ENCODE measurements at places on chromosomes 2 and 18. TPM values are rescaled to one million over a fixed set of nuclear protein-coding genes. Genes with fewer than 3 reads are reported as not detected.

Gene GALNT13
- total RNA-seq: not detected

Gene LONRF2
- total RNA-seq: 0.81 TPM

Gene CAPN14
- not detected for total RNA-seq

GRCh38 chr2:216693414-216694080 lies 1.8 kb downstream of the IGFBP5 start:
- H3K4me1 ChIP-seq: peaks cover 22% of the 10 kb centered on the region
- DNase-seq: no peak
- peaks cover 37% of the 10 kb centered on the region for H3K27me3 ChIP-seq
- no peak overlapping the region for H3K27ac ChIP-seq
- peak overlapping the region; percentile 25 for H3K4me3 ChIP-seq
- H3K36me3 ChIP-seq: no peaks in the 10 kb centered on the region

DNA sequence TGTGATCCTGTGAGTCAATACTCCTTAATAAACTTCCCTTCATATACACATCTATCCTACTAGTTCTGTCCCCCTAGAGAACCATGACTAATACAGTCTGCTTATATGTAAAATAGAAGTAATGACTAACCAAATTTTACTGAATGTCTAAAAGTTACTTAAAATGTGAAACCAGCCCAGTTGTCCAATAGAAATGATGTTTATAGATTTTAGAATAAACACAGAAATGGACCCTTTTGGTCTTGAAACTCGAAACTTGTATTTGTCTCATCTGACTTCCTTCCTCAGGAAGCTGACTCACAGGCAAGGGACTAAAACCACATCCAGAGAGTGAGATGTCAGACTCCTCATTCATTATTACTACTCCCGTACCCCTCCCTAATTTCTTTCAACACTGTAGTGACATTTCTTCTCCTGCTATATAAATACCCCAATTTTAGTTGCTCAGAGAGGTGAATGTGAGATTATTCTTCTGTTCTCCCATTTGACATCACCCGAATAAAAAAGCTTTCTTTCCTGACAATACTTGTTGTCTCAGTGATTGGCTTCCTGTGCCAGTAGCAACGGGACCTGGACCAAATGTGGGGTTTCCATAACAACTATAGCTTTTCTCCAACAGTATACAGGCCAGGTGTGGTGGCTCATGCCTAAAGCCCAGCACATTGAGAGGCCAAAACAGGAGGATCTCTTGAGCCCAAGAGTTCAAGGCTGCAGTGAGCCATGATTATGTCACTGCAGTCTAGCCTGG lies 486.0 kb downstream of the ERBB4 start:
- H3K27ac ChIP-seq: peak overlapping the region; percentile 43
- DNase-seq: peak; percentile 41
- no peaks in the 10 kb centered on the region for H3K27me3 ChIP-seq

DNA sequence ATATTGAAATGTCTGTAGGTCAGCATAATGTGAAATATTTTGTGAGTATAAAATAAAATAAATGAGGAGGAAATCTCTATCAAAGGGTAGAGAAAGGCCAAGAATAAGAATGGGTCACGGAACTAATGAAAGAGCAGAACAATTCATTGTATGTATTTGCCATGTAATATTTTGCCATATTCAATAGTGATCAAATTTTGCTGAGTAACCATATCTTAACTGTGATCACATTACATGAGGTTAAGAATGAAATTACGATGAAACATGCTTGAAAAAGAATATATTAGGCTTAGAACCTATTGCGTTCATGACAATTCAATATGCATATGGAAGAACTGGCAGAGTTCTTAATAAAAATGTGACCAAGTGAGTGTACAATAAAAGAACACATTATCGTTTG lies 437.2 kb upstream of the NRXN1 start:
- no peak overlapping the region for H3K27ac ChIP-seq
- no peak for DNase-seq

- H3K4me1 ChIP-seq: no peaks in the 10 kb centered on the region
- no peaks in the 10 kb centered on the region for H3K27me3 ChIP-seq
- H3K36me3 ChIP-seq: no peaks in the 10 kb centered on the region
These were observed 10.1 kb downstream of the VIL1 start for GRCh38 chr2:218428846-218429558.

DNA sequence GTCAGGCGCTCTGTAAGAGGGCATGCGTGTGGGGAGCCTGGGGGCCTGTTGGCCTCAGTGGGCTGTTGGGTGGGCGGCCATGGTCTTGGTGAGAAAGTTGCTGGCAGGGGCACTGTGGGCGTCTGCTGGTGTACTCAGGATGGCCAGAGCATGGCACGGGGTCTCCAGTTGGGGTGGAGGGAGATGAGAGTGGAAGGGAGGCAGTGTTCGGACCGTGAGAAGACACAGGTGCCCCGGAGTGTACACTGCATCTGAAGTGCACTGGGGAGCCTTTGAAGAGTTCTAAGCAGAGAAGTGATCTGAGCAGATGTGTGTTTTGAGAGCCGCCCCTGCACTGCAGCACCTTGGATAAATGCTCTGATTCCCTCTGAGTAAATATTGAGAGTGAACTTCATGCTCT lies 150.8 kb downstream of the LDLRAD4 start:
- H3K27me3 ChIP-seq: no peaks in the 10 kb centered on the region
- no peak for DNase-seq
- peaks cover 27% of the 10 kb centered on the region for H3K4me1 ChIP-seq
- H3K36me3 ChIP-seq: no peaks in the 10 kb centered on the region
- H3K27ac ChIP-seq: no peak overlapping the region

GRCh38 chr2:21032338-21033236 lies 11.3 kb downstream of the APOB start:
- no peaks in the 10 kb centered on the region for H3K27me3 ChIP-seq
- H3K36me3 ChIP-seq: no peaks in the 10 kb centered on the region
- H3K4me3 ChIP-seq: no peak overlapping the region
- no peaks in the 10 kb centered on the region for H3K4me1 ChIP-seq

DNA sequence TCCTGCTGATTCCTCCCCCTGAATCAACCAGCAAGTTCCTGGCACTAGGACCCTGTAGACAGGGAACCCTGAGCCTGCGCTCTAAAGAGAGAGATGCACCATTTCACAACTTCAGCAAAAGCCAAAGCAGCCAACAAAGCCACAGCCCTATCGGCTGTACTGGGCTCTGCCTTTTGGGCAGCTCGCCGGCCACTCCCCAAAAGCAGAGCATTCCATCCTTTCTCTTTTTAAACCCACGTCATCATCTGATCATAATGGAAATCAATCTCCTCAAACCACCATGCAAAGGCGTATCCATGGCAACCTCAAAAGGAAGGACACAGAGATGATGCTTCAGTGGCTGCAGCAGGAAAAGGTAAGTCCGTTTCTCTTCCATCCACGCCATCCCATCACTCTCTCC lies 5.3 kb upstream of the DCTN1 start:
- no peak for DNase-seq
- peaks cover 23% of the 10 kb centered on the region for H3K4me1 ChIP-seq

DNA sequence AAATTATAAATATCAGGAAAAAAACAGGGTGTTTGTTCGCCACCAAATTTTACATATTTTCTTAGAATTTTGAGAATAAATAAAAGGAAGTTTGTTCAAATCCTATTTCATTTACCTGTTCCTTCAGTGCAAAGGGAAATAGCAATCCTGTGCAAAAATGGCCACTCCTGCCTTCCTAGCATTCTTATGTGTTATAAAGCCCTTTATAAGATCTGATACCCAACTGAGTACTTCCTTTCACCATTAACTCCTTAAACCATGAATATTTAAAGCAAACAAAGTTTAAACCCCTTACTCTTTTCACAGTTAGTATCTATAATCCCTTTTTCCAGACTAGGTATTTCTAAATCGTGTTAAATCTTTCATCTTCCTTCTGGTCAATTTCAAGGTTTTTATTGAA lies 427.8 kb downstream of the NR4A2 start:
- H3K36me3 ChIP-seq: no peaks in the 10 kb centered on the region
- no peaks in the 10 kb centered on the region for H3K27me3 ChIP-seq
- H3K4me1 ChIP-seq: no peaks in the 10 kb centered on the region
- DNase-seq: no peak
- H3K27ac ChIP-seq: no peak overlapping the region

GRCh38 chr18:51020536-51020935 lies 9.5 kb upstream of the SMAD4 start:
- H3K27me3 ChIP-seq: no peaks in the 10 kb centered on the region
- H3K4me1 ChIP-seq: no peaks in the 10 kb centered on the region
- no peak overlapping the region for H3K27ac ChIP-seq

DNA sequence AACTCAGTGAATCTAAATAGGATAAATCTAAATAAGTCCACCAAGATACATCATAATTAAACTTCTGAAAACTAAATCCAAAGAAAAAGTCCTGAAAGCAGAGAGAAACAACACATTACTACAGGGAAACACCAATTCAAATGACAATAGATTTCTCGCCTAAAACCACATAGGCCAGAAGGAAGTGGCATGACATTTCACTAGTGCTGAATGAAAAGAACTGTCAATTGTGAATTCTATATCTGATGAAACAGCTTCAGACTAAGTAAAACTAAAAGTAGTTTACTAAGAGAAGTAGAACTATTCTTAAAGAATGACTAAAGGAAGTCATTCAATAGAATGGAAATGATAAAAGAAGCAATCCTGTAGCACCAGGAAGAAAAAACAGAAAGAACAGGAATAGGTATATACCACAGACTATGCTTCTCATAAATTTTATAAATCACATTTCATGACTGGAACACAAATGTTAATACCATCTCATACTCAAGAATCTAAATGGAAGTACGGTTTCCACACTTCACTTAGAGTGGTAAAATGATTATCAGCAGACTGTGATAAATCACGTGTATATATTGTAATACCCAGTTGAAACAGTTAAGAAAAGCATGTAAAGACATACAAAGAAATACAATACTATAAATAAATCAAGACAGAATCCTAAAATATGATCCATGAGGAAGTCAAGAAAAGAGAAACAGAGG lies 46.4 kb downstream of the ASXL2 start:
- no peak overlapping the region for H3K27ac ChIP-seq
- no peaks in the 10 kb centered on the region for H3K27me3 ChIP-seq
- no peaks in the 10 kb centered on the region for H3K4me1 ChIP-seq

DNA sequence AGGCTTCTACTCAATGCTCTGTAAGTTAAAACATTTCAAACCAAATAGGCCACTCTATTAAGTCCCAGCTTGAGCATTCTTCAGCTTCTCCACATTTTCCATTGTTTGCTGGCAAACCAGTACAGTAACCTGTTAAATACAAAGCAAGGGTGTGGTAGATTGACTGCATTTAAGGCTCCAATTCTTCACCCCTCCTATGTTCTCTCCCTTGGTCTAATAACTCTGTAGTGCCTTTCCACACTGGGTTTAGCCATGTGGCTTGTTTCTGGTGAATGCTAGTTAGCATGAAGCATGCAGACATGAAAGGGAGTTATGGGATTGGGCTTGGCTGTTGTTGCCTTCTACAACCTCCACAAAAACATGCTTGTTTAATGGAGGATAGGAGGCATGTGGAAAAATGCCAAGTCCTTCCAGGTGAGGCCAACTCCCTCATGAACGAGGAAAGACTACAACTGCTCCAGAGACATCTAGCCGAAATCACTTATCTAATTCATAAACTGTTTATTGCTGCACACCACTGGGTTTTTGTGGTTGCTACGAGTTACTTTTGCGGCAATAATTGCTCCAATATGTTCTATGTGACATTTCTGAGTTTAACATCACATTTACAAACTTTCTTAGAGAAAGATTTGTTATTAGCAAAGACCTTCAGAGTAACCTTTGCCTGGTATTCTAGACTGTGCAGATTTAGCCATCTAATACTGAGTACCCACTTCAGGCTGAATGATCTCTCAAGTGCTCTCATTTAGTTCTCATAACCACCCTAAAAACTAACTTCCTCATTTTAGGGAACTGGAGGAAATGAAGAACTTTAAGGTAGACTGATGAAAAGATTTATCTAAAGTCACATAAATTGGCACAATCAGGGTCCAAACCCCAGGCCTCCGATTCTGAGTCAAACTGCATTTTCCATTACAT lies 104.0 kb downstream of the SMAD2 start:
- no peaks in the 10 kb centered on the region for H3K27me3 ChIP-seq
- H3K36me3 ChIP-seq: no peaks in the 10 kb centered on the region
- H3K4me3 ChIP-seq: no peak overlapping the region
- no peak overlapping the region for H3K27ac ChIP-seq
- DNase-seq: no peak
- H3K4me1 ChIP-seq: no peaks in the 10 kb centered on the region

DNA sequence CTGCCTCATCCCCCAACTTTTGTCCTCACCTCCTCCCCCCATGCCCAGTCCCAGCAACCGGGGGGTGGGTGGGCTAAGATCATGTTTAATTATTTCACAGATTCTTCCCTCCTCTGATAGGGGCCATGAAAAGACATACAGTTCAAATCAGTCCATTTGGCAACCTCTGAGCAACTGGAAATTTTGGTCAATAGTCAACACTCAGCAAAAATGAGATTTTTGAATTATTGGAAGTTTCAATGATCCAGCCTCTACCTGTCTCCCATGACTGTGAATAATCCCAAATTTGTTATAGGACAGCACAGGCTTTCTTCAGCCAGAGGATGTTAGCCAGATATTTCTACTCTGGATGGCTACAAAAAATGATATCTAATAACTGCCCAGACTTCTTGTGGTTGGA lies 549.9 kb downstream of the TNS1 start:
- no peak for DNase-seq
- no peak overlapping the region for H3K4me3 ChIP-seq
- H3K27ac ChIP-seq: no peak overlapping the region
- peaks cover 6% of the 10 kb centered on the region for H3K4me1 ChIP-seq

DNA sequence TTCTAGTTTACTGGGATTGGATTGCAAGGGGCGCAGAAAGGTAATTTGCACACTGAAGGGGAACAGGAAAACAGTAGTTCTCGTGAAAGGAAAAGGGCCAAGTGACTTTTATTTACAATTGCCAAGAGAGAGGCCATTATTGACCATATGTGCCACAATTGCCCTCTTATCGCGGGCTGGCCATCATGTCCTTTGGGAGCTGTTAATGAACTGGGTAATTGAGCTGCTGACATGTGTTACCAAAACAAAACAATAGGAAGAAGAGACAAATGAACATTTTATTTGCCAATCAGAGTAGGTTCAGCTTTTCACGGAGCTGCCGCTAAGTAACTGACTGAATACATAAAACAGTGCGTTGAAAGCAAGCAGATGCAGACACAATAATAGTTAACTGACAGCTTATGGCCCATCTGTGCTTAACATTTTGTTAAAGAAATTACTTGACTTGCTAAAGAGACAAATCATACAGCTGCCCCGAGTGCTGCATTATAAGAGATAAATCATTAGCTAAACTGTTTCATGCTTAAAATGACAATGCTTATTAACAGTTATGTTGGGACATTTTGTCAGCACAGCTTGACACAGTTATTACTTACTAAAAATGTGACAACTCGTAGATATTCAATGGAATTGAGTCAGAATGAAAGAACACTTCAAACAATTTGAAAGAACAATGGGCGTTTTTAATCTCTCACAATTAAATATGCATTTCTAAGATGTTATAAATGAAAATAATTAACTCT lies 57.5 kb downstream of the PAX3 start:
- no peak overlapping the region for H3K27ac ChIP-seq
- H3K36me3 ChIP-seq: no peaks in the 10 kb centered on the region
- peaks cover 37% of the 10 kb centered on the region for H3K27me3 ChIP-seq
- no peak overlapping the region for H3K4me3 ChIP-seq

GRCh38 chr2:127605691-127606263 lies 40.2 kb upstream of the GPR17 start:
- H3K36me3 ChIP-seq: no peaks in the 10 kb centered on the region
- H3K4me1 ChIP-seq: no peaks in the 10 kb centered on the region
- H3K27ac ChIP-seq: no peak overlapping the region
- no peaks in the 10 kb centered on the region for H3K27me3 ChIP-seq
- no peak overlapping the region for H3K4me3 ChIP-seq
